ENCODE measurements at places on chromosomes 12 and 14.

DNA sequence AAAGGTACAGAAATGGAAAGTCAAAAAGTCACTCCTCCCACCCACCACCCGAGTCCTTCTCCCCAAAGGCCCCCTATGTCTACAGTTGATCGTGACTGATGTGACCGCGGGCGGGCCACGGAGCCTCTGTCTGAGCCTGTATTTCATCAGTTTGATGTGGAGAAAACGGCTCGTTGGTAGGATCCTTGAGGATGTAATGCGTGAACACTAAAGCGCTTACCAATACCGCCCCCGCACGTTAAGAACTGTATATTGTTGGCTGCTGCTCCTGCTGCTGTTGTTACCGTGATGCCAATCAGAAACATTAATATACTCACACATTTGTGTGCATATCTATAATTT lies 24.6 kb upstream of the UBC start:
- H3K36me3 ChIP-seq, result no peaks in the 10 kb centered on the region
- H3K27me3 ChIP-seq, result no peaks in the 10 kb centered on the region
- DNase-seq, result no peak
- peaks cover 38% of the 10 kb centered on the region for H3K4me1 ChIP-seq
- peak overlapping the region; percentile 90 for H3K27ac ChIP-seq

- H3K4me1 ChIP-seq, result no peaks in the 10 kb centered on the region
- no peaks in the 10 kb centered on the region for H3K36me3 ChIP-seq
- no peak overlapping the region for H3K27ac ChIP-seq
- H3K4me3 ChIP-seq, result no peak overlapping the region
- no peak for DNase-seq
- H3K27me3 ChIP-seq, result no peaks in the 10 kb centered on the region
These were observed 68.8 kb downstream of the MDGA2 start for GRCh38 chr14:47606566-47606965.

DNA sequence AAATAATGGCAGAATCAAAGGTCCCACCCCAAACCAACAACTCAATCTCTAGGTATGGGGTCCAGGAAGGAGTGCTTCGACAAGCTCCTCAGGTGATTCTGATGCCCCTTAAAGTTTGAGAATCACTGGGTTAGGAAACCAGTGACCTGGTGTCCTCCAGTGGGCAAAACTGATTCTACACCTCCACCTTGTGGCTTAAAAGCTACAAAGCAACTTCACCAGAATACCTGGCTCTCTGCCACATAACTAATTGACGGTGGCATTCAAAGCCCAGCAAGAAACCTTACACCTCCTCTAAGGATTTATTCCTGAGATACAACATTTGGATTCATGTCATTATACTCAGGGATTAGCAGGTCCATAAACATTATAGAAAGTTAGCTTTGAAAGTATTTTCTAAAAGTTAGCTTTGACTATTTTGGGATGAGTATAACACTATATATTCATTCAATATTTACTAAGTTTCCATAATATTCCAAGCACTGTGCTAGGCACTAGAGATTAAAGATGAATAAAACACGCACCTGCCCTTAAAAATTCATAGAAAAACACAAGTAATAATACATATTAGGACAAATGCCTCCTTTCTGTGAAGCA lies 45.4 kb downstream of the DCAF5 start:
- no peaks in the 10 kb centered on the region for H3K4me1 ChIP-seq
- H3K27me3 ChIP-seq, result no peaks in the 10 kb centered on the region
- DNase-seq, result peak; percentile 90
- H3K36me3 ChIP-seq, result peaks cover 5% of the 10 kb centered on the region
- no peak overlapping the region for H3K4me3 ChIP-seq

DNA sequence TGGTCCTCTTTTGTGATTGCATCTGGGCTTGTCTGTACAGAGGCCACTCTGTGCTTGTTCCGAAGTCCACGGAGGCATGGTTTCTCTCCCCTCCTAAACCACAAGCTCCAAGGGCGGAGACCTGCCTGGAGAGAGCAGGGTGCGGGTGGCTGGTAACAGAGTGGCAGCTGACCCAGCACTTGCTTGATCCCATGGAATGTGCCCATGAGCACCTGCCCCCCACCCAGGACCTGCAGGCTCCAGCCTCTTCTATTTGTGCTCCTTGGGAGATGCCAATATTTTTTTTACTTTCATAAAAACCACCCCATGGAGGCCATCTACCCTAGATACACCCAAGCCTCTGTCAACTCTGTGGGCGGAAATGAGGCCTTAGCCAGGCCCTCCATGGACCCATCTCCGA lies 104.7 kb downstream of the PRMT8 start:
- H3K4me1 ChIP-seq, result no peaks in the 10 kb centered on the region
- DNase-seq, result no peak
- no peaks in the 10 kb centered on the region for H3K27me3 ChIP-seq
- H3K27ac ChIP-seq, result no peak overlapping the region
- no peaks in the 10 kb centered on the region for H3K36me3 ChIP-seq

DNA sequence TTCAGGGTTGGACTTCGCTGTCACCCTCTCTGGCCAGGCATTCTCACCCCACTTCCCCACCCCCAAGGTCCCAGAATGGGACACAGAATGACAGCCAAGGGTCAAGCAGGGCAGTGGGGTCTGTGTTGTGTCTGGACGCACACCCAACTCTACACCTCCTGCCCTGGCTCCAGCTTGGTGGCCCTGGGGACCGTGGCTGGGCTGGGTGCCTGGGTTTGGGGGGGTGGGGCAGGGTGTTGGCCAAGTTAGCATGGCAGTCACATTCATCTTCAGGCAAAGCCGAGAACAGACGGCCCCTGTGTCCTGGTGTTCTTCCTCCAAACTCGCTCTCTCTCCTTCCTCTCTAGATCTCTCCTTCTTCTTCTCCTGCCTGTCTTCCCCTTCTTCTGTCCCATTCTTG lies 5.6 kb downstream of the LRP1 start:
- no peak for DNase-seq
- H3K4me1 ChIP-seq, result no peaks in the 10 kb centered on the region
- no peak overlapping the region for H3K4me3 ChIP-seq
- no peaks in the 10 kb centered on the region for H3K27me3 ChIP-seq
- no peaks in the 10 kb centered on the region for H3K36me3 ChIP-seq

DNA sequence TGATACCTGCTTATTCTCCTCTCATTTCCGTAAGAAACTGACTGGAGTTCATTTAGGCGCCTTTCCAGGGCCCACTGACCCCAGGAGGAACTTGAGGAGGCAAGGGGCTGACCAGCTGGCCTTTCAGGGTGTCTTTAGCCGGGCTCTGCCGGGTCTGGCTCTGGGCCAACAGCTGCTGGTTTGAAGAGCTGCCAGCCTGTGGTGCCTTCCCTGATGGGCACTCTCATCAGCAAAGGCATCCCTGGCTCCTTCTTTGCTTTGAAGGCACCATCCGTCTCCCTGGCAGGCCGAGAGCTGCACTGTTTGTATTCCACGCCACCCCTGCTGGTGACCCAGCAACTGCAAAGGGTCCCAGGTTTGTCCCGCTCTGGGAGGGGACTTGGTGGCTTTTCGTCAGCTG lies 42.0 kb downstream of the IQSEC3 start:
- no peaks in the 10 kb centered on the region for H3K36me3 ChIP-seq
- no peak for DNase-seq
- H3K27ac ChIP-seq, result no peak overlapping the region
- H3K4me1 ChIP-seq, result peaks cover 12% of the 10 kb centered on the region
- H3K4me3 ChIP-seq, result no peak overlapping the region
- no peaks in the 10 kb centered on the region for H3K27me3 ChIP-seq

DNA sequence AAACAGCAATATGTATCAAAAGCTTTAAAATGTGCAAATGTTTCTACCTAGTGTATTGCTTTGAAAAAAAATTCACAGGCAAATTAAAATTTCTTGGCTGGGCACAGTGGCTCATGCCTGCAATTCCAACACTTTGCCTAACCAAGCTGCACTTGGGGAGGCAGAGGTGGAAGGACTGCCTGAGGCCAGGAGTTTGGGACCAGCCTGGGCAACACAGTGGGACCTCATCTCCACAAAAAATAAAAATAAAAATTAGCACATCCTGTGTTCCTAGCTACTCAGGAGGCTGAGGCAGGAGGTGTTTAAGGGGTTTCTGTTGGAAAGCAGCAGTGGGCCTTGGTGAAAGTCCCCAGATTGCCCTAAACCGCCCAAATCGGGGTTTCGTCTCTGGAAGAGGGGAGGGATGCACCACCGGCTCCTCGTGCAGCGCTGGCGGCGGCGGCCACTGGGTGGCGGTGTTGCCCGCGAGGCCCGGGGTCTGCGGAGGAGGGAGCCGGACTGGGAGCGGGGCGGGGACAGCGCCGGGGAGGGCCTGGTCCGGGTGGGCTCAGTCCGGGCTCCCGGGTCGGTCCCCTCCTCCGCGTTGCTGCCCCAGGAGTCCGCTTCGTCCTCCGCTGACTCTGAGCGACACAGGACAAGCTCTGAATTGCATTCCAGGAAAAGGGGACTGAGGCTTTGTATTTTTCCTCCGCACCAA lies 265.6 kb downstream of the AACS start:
- no peaks in the 10 kb centered on the region for H3K36me3 ChIP-seq
- no peak overlapping the region for H3K27ac ChIP-seq
- H3K4me3 ChIP-seq, result no peak overlapping the region
- H3K4me1 ChIP-seq, result no peaks in the 10 kb centered on the region
- DNase-seq, result peak; percentile 79
- H3K27me3 ChIP-seq, result no peaks in the 10 kb centered on the region

DNA sequence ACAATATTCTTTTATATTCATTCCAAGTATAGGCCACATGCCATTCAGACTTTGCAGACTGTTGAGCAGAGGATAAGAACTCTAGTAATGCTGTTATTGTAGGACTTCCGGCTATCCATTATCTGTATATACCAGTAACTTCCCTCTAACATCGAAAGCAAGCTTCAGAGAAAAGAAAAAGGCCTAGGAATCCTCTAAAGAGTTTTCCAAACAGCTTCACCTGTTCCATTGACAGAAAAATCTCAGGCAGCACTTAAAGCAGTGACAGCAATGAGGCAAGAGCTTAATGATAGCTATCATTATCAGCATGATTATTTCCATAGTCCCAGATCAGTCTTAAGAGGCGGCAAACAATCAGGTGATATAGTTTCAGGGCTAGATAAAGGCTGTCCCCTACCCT lies 1.8 kb downstream of the CPNE8 start:
- no peak overlapping the region for H3K27ac ChIP-seq
- H3K4me1 ChIP-seq, result no peaks in the 10 kb centered on the region
- H3K36me3 ChIP-seq, result no peaks in the 10 kb centered on the region
- no peak for DNase-seq
- H3K27me3 ChIP-seq, result no peaks in the 10 kb centered on the region
- no peak overlapping the region for H3K4me3 ChIP-seq

DNA sequence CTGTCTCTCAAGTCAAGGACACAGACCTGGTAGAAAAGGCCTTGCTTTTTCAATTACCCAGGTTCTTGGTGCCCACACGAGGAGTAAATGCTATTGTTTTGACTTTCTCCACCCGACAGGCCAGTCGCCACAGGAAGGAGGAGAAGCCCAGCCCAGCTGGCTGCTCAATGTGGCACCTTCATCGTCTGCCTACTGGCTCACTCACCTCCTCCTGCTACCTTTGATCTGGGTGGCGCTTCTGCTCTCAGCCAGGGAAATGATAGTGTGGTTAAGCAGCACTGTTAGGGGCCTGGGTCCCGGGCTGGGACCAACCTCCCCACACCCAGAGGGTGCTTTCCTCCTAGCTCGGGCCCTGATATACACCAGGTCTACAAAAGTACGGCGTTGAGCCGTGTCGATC lies 75.0 kb upstream of the FZD10 start:
- no peaks in the 10 kb centered on the region for H3K27me3 ChIP-seq
- no peaks in the 10 kb centered on the region for H3K4me1 ChIP-seq
- H3K4me3 ChIP-seq, result no peak overlapping the region
- no peak overlapping the region for H3K27ac ChIP-seq

DNA sequence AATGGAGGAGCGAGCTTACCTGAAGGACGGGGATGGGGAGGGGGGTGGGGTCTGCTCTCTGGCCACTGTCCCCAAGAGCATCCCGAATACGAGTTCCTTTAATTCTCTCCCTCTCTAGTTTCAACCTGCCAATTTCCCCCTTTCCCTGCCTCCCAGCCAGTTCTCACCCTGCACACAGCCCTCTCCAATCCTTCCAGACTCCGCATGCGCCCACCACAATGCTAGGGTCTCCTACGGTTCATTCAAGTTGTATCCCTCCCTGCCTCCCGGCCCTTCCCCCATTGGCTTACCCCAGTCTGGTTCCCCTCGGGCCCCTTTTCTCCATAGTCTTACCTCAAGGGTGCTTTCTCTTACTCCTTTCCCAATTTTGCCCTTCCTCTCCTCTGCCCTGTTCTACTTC lies 708 bp upstream of the IGFBP6 start:
- H3K4me3 ChIP-seq, result no peak overlapping the region
- H3K4me1 ChIP-seq, result peaks cover 21% of the 10 kb centered on the region
- DNase-seq, result no peak
- H3K27ac ChIP-seq, result no peak overlapping the region
- no peaks in the 10 kb centered on the region for H3K36me3 ChIP-seq

- H3K4me3 ChIP-seq, result no peak overlapping the region
- no peak for DNase-seq
- H3K36me3 ChIP-seq, result no peaks in the 10 kb centered on the region
These were observed 1554.5 kb upstream of the FLRT2 start for GRCh38 chr14:83975435-83975834.

- H3K4me3 ChIP-seq, result no peak overlapping the region
- H3K36me3 ChIP-seq, result no peaks in the 10 kb centered on the region
- H3K4me1 ChIP-seq, result no peaks in the 10 kb centered on the region
- H3K27me3 ChIP-seq, result no peaks in the 10 kb centered on the region
These were observed 51.6 kb downstream of the EFCAB11 start for GRCh38 chr14:89902881-89903280.

DNA sequence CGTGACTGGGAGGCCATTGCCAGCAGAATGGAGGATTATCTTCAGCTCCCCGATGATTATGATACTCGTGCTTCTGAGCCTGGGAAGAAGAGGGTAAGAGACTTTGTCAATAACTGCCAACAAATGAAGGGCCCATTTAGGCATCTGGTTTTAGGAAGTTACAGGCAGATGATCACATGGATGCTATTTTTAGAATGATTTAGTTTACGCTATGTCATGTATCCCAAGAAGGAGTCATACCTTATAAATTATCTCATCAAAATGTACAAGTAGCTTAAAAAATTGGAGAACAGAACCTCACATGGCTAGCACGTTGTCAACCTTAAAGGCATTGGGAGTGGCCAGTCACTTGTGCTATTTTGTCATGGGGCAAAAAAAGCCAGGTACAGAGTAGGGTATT lies 46.7 kb downstream of the PROX2 start:
- DNase-seq, result no peak
- H3K27ac ChIP-seq, result no peak overlapping the region
- no peaks in the 10 kb centered on the region for H3K27me3 ChIP-seq
- no peak overlapping the region for H3K4me3 ChIP-seq

DNA sequence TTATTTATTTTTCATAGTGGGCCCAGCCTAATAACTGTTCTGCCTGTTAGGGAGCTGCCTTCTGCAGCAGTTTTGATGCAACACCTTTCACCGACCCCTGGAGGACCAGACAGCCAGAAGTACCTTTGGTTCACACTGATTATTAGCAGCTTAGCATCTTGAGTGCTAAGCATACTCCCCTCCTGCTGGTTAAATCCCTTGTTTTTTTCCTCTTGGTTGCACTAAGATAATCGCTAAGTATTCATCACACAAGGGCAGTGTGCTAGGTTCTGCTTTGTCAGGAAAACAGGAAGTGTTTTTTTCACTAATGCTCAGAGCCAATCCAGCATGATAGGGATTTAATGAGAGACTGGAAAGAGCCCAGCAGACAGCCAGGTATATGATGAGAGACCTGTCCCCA lies 437.0 kb downstream of the FUT8 start:
- no peaks in the 10 kb centered on the region for H3K27me3 ChIP-seq
- H3K27ac ChIP-seq, result no peak overlapping the region
- H3K4me3 ChIP-seq, result no peak overlapping the region
- DNase-seq, result no peak

- no peaks in the 10 kb centered on the region for H3K27me3 ChIP-seq
- no peaks in the 10 kb centered on the region for H3K4me1 ChIP-seq
- no peak for DNase-seq
These were observed 24.9 kb downstream of the ACTR6 start for GRCh38 chr12:100225491-100225890.

- no peaks in the 10 kb centered on the region for H3K36me3 ChIP-seq
- H3K27me3 ChIP-seq, result no peaks in the 10 kb centered on the region
- no peaks in the 10 kb centered on the region for H3K4me1 ChIP-seq
- H3K27ac ChIP-seq, result no peak overlapping the region
These were observed 217.6 kb downstream of the ANO6 start for GRCh38 chr12:45433441-45433868.
